ENCODE measurements at places on chromosomes 13 and 19. TPM values are rescaled to one million over a fixed set of nuclear protein-coding genes. Genes with fewer than 3 reads are reported as not detected.

DNA sequence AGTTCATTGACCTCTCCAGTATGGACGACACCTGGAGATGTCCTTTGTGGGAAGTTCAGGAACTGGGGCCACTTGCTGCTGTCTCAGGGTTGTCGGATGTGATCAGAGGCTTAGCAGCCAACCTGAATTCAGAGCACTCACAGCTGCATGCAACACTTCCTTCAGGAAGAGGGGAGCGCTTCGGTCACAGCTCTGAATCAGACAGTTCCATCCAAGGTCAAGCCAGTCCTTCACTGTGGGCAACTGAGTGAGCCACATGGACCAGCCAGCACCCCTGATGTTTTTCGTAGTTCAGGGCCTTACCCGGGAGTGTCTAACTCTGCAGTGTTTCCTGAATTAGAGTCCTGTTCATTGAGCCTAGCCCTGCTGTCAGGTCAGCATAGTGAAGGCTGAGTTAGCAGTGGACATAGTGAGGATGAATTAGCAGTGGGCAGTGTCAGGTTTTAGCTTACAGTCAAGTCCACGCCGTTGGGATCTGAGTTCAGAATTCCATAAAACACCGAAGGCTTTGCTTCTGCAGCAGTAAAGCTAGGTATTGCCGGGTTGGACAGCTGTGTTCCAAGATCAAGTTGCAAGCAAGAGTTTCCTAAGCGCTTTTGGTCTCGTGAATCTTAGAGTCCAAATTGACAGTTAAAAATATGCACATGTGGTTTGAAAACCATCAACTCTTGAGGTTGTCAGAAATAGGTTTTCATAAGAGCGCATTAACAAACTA lies 5.1 kb downstream of the ZNF555 start:
- peaks cover 6% of the 10 kb centered on the region for H3K4me1 ChIP-seq
- H3K27me3 ChIP-seq: no peaks in the 10 kb centered on the region
- no peak overlapping the region for H3K27ac ChIP-seq
- H3K36me3 ChIP-seq: peaks cover under 1% of the 10 kb centered on the region

GRCh38 chr19:40799558-40800338 lies 757 bp downstream of the EGLN2 start:
- H3K36me3 ChIP-seq: no peaks in the 10 kb centered on the region
- H3K4me3 ChIP-seq: peak overlapping the region; percentile 98
- no peaks in the 10 kb centered on the region for H3K27me3 ChIP-seq
- peak; percentile 66 for DNase-seq
- peaks cover 50% of the 10 kb centered on the region for H3K4me1 ChIP-seq

DNA sequence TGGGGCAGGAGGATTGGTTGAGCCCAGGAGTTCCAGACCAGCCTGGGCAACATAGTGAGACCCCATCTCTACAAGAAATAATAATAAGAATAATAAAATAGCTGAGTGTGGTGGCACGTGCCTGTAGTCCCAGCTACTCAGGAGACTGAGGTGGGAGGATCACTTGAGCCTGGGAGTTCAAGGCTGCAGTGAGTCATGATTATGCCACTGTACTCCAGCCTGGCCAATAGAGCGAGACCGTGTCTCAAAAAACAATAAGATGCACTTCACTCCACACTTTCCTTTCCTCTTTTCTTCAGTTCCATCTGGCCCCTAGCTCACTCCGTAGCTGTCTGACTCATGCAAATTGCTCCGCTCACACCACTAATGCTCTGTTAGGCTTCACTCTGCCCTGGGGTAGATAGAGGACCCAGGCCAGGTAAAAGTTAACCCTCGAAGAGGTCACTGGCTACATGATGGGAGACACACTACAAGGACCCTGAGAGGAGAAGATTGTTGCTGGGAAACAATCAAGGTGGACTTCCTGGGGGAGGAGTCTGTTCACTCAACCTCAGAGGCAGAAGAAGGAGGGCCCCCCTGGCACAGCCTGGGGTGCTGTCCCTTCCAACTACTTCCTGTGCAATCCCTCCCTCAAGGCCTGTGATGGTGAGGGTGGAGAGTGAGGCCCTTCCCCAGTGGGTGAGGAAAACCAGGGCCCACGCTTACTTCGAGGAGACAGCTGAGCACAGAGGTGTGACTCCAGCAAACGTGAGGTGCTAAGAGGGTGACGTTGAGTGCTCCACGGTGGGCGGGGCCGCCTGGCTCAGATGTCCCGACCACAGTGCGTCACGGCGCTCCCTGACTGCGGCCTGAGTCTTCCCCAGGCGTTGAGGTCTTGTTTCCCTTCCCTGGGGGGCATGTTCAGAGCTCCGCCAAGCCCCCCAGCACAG lies 8.8 kb upstream of the TNFSF9 start:
- H3K36me3 ChIP-seq: no peaks in the 10 kb centered on the region
- no peak overlapping the region for H3K4me3 ChIP-seq
- H3K27ac ChIP-seq: no peak overlapping the region
- H3K4me1 ChIP-seq: no peaks in the 10 kb centered on the region
- no peak for DNase-seq

- H3K36me3 ChIP-seq: no peaks in the 10 kb centered on the region
- H3K27ac ChIP-seq: no peak overlapping the region
- H3K27me3 ChIP-seq: no peaks in the 10 kb centered on the region
- H3K4me1 ChIP-seq: no peaks in the 10 kb centered on the region
- no peak overlapping the region for H3K4me3 ChIP-seq
Observed at GRCh38 chr19:29782260-29782580, 29.6 kb upstream of the CCNE1 start.

GRCh38 chr19:1882089-1882785 lies 3.1 kb downstream of the ABHD17A start:
- H3K27ac ChIP-seq: no peak overlapping the region
- no peak overlapping the region for H3K4me3 ChIP-seq
- no peaks in the 10 kb centered on the region for H3K27me3 ChIP-seq
- no peaks in the 10 kb centered on the region for H3K36me3 ChIP-seq
- DNase-seq: no peak

DNA sequence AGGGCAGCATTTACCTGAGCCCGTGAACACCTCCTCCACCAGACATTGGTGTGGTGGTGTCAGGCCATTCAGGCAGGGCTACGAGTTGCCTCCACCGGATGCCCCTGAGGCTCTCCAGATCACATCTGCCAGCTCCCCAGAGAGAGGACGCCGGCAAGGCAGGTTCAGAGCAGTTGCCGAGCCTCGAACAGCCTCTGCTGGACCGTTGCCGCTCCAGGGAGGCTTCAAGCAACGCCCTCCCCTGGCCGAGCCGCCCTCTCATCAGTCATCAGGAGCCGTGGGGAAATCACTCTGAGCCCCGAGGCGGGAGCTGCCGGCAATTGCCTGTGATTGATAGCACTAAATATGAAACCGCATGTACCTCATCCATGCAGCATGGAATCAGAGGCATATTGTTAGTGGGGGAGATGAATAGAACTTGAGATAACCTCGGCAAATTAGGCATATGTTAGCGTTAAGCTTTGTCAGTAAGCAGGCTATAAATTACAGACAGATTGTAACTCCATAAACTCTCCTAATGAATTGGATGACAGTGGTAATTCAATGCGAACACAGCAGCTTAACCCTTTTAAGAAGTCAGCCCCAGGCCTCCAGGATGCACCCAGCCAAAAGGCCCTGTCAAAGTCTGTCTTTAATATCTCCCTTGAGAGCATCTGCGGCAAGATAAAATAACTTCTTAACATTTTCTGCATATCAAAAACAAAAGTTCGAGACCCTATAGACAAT lies 29.8 kb upstream of the SPACA7 start:
- DNase-seq: peak; percentile 18
- peaks cover 58% of the 10 kb centered on the region for H3K27me3 ChIP-seq
- no peak overlapping the region for H3K4me3 ChIP-seq
- H3K27ac ChIP-seq: no peak overlapping the region

- H3K4me3 ChIP-seq: no peak overlapping the region
- no peak for DNase-seq
- H3K4me1 ChIP-seq: no peaks in the 10 kb centered on the region
- no peaks in the 10 kb centered on the region for H3K36me3 ChIP-seq
- H3K27ac ChIP-seq: no peak overlapping the region
Observed at GRCh38 chr19:4444765-4445741, 12.5 kb downstream of the UBXN6 start.

DNA sequence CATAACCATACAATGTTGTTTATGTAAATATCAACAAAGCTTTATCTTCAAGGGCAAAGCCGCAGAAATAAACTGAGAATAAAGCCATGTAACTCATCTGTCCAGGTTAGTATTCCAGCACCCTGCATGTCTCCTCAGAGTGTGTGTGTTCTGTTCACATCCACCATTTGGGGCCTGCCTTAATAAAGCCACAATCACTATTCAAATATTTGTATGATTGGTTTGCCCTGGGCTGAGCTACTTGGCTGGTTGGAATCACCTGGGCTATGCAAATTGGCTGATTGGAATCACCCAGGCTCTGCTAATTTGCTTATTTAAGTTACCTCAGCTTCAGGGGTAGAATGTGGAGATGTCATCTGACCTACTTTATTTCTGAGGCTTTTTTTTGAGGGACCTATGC lies 42.4 kb upstream of the ZNF737 start:
- no peak for DNase-seq
- no peaks in the 10 kb centered on the region for H3K36me3 ChIP-seq
- H3K4me1 ChIP-seq: no peaks in the 10 kb centered on the region
- H3K4me3 ChIP-seq: no peak overlapping the region
- H3K27me3 ChIP-seq: no peaks in the 10 kb centered on the region

GRCh38 chr13:112870737-112871287 lies 98.2 kb upstream of the MCF2L start:
- no peaks in the 10 kb centered on the region for H3K4me1 ChIP-seq
- no peaks in the 10 kb centered on the region for H3K36me3 ChIP-seq
- no peak overlapping the region for H3K27ac ChIP-seq
- H3K4me3 ChIP-seq: no peak overlapping the region

- H3K27me3 ChIP-seq: peaks cover 35% of the 10 kb centered on the region
- H3K36me3 ChIP-seq: no peaks in the 10 kb centered on the region
- H3K4me3 ChIP-seq: no peak overlapping the region
- no peak for DNase-seq
Observed at GRCh38 chr19:5337126-5337525, 3.5 kb downstream of the PTPRS start.

GRCh38 chr13:46552889-46553520 lies at the start of gene LRCH1:
TSS of gene LRCH1 (plus strand) at chr13:46553170. CDS start at chr13:46553397, 227 bp downstream.
- peak; percentile 94 for DNase-seq
- H3K4me3 ChIP-seq: peak within 1 kb of the TSS; percentile 98
- peaks cover 20% of the 10 kb centered on the region for H3K4me1 ChIP-seq
- H3K36me3 ChIP-seq: no peaks in the 10 kb centered on the region
- H3K27me3 ChIP-seq: no peaks in the 10 kb centered on the region

- no peaks in the 10 kb centered on the region for H3K27me3 ChIP-seq
- peak; percentile 7 for DNase-seq
- H3K27ac ChIP-seq: peak overlapping the region; percentile 37
- H3K36me3 ChIP-seq: no peaks in the 10 kb centered on the region
- no peak overlapping the region for H3K4me3 ChIP-seq
- no peaks in the 10 kb centered on the region for H3K4me1 ChIP-seq
Observed at GRCh38 chr19:31023038-31023437, 326.2 kb downstream of the TSHZ3 start.

GRCh38 chr19:30089086-30089665 lies 147.1 kb downstream of the URI1 start:
- no peaks in the 10 kb centered on the region for H3K4me1 ChIP-seq
- DNase-seq: no peak
- H3K36me3 ChIP-seq: no peaks in the 10 kb centered on the region
- no peaks in the 10 kb centered on the region for H3K27me3 ChIP-seq
- H3K4me3 ChIP-seq: no peak overlapping the region
- H3K27ac ChIP-seq: no peak overlapping the region

DNA sequence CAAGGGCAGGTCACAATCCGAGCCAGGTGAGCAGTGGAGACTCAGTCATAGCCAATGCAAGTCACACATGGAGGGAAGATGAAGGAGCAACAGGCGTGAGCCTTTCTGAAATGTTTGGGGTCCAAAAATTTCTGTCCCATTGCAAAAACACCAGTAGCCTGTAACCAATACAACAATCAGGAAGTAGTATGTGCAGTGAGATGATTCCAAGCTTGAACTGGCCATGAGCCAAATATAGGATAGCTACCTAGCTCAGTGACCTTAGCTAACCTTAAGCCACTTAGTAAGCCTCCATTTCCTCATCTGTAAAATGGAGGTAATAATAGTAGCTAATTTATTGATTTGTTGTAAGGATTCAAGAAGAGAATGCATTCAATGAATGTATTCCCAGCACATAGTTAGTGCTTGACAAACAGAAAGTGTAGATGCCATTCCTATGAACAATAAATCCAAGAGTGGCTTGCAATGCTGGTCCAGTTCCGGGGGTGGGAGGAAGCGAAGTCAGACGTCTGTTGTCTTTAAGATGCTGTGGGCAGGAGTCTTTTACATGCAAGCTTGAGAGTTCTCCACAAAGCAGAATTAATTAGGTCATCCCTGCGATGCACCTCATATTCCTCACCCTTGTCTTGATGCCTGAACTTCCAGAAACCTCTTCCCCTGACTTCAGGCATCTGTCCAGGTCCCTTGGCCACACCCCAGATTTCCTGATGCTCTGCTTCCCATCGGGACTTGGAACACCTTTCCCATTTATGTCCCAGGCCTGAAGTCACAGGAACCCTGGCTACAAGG lies 195.7 kb upstream of the UBL3 start:
- H3K27me3 ChIP-seq: no peaks in the 10 kb centered on the region
- no peaks in the 10 kb centered on the region for H3K4me1 ChIP-seq

DNA sequence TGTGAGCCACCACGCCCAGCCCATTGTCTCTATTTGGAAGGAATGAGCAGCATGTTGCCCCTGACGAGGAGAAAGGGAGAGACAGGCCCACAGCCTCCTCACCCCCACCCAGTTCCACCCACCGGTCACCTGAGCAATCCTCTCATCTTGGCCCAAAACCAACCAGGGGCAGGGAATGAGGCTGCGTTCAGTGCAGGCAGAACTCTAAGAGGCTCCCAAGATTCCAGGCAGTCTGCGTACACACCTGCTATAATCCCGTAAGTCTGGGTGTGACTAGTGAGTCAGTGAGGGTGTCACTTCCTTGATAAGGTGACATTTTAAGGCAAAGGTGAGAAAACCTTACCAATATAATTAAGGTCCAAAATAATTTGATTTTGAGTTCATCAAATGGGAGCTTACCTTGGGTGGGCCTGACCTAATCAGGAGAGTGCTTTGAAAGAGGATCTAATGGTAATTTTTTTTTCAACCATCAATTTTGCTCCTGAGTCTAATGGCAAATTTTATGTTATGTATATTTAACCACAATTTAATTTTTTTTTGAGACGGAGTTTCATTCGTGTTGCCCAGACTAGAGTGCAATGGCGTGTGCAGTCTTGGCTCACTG lies 26.9 kb upstream of the KLF2 start:
- H3K4me1 ChIP-seq: peaks cover 8% of the 10 kb centered on the region
- DNase-seq: no peak
- no peak overlapping the region for H3K27ac ChIP-seq
- no peak overlapping the region for H3K4me3 ChIP-seq
- H3K36me3 ChIP-seq: no peaks in the 10 kb centered on the region
- no peaks in the 10 kb centered on the region for H3K27me3 ChIP-seq

DNA sequence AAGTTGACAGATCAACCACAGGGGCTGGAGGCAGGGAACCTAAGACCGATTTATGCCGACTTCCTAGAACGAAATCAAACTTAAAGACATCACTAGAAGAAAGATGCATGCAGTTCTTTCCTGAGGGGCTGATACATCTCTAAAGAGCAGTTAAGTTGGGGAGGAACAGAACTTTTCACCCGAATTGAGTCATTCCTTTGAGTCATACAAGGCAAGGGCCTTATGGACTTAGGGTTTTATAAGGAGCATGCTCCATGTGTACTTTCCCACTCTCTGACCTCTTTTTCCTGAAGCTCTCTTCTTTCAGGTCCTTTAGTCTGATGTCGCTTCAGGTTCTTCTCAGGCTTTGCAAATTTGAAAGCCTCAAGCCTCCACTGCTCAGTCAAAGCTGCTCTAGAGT lies 7.9 kb upstream of the FBXL3 start:
- DNase-seq: no peak
- no peaks in the 10 kb centered on the region for H3K4me1 ChIP-seq
- H3K27ac ChIP-seq: no peak overlapping the region
- H3K36me3 ChIP-seq: no peaks in the 10 kb centered on the region
- no peak overlapping the region for H3K4me3 ChIP-seq

The PGLYRP1 gene
- total RNA-seq: not detected

The DZIP1 gene
- 17.2 TPM for total RNA-seq

The FAM124A gene
- total RNA-seq: 0.60 TPM

The CCDC169 gene
- 2.6 TPM for total RNA-seq

The HIPK4 gene
- total RNA-seq: 0.07 TPM

The CD70 gene
- not detected for total RNA-seq
